ENCODE measurements at places on chromosomes 12 and 14.

GRCh38 chr14:67547224-67547780, 14.2 kb downstream of the PLEKHH1 start:
- no peak for DNase-seq

DNA sequence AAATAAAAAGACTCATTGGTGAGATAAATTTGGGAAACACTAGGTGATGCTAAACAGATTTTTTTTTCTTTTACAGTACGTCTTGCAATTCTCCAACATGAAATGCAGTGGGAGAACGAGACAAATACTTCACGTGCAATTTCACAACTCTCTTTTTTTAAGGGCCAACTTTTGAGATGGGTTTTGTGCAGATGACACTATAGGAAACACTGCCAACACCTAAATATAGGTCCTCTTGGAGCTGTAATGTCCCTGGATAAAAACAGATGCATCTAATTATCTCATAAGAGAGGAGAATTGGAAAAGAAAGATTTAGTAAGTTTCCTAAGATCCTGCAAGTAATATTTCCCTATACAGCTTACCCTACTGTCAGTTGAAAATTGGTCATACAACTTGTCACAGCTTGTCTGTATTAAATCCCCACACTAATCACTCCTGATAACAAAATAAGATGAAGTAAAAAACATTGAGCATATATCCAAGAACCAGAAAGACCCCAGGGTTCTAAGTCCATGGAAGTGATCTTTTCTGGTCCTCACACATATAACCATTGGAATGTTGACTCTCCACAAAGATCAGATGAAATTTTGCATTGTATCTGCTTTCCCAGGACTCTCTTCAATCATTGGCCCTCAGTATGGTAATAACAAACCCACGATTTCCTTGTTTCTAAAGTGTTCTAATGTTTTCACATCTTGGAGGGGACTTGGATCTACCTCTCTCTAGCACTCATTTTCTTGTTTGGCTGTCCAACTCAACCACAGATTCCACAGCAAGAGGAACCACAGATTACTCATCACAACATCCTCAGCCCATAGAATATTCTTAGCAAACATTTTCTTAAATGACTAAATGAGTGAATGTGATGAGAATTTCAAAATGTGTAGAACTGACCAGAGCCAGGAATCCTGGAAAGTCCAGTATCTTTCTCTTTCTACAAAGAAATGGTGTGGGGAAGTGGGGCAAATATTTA, 769.4 kb upstream of the USP15 start:
- no peak for DNase-seq

GRCh38 chr14:67892466-67893100, 73.0 kb downstream of the RAD51B start:
- DNase-seq, result no peak

DNA sequence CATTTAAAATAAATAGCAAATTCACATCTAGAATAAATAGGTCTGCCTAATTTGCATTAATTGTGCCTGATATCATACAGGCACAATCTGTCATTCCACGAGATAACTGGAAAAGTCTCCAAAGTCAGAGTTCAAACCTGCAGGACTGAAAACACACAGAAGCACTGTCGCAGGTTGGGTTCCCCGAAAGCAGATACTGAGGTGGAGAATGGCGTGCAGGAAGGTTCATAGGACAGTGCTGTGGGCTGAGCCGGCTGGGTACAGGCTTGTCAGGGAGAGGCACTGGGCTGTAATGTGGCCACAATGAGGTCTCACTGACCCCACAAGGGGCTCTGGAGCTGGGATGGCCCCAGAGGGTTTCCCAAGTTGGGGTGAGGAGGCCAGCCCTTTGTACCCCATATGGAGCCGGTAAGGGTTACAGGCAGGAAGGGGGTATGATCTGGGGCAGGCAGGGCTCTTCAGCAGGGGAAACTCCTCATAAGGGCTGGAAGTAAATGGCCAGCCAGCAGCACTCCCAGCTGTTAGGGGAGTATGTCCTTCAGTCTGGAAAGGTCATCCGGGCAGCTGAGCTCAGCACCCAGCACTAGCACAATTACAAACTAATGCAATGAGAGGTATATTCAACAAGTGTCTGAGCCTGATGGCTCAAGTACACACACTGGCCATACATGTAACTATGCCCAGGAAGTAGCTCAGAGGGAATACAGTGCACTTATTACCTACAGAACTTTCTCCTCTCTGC, 68.5 kb downstream of the NT5DC3 start:
- DNase-seq, result no peak

DNA sequence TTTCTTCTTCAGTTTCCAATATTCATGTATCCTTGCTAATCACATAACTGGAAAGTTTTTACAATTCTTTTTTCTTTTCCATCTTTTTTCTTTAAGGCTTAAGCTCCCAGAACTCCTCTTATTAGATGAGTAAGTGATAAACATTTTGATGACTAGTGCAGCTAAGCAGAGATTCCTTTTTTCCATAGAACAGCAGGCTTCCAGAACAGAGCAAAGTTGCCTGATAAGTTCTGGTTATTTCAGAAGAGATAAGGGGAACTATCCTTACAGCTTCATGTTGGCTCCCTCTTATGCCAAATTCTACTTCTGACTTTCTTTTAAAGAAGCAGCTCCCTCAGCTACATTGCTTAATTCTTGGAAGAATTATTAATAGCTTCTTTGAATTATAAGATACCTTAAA, 194.7 kb upstream of the FAR2 start:
- DNase-seq, result no peak

DNA sequence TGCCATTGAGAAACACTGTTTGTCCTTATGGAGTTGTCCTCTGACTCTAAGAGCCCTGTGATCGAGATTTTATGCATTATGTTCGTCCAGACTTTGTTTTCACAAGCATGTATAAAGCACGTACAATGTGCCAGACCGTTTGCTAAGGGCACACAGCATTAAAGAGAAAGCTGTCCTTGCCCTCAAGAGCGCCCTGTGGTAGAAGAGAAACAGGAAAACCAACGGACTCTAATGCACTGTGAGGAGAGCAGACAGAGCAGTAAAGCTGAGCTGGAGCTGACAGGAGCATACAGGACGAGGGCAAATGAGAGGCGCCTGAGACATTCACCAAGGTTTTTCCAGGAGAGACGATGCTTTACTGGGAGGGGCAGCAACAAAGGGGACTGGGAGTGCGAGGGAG, 66.2 kb upstream of the OVCH1 start:
- no peak for DNase-seq

GRCh38 chr12:32000373-32001005, 41.3 kb downstream of the RESF1 start:
- DNase-seq, result no peak

GRCh38 chr14:85602345-85602744, 72.4 kb downstream of the FLRT2 start:
- DNase-seq, result no peak
